ENCODE measurements at places on chromosomes 2 and 18.

DNA sequence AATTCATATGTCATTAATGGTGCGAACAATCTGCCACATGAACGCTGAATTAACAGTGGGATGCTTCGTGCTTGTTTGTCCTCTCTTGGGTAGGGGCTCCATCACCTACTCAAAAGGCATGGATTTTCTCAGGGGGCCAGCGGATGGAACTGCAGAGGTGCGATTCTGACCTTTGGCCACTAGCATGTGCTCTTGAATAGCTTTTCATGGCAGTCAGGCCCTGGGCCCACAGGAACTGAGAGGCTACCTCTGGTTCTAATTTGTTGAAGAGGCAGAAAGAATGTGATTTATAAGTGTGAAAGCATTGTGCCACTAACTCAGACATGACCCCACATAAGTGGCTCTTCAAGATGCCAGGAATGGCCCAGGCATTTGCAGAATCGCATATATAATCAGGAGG, 283.2 kb downstream of the INSIG2 start:
- DNase-seq, result peak; percentile 66

DNA sequence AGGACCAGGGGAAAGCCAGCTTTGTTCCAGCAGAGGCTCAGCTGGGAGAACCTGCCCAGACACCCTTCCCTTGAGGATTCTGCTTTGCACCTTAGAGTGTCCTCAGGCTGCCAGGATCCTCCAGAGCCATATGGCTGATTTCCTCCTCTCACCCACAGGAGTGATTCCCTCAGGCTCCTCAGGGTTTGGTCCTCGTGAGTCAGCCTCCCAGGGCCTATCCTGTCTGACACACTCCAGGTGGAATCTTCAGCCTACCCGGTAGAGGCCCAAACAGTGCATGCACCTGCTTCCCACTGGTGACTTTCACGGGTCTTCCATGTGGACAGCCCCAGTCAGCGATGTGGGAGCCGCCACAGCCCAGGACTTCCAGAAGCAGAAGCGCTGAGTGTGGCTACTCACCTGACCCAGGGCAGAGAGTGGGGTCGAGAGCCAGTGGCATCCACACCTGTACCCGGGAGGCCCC, 73.3 kb downstream of the TFCP2L1 start:
- no peak for DNase-seq

GRCh38 chr2:196391149-196391479, 219.7 kb upstream of the STK17B start:
- no peak for DNase-seq

GRCh38 chr2:66134138-66134701, 300.7 kb upstream of the MEIS1 start:
- DNase-seq, result no peak

GRCh38 chr2:23553561-23553960, 168.6 kb downstream of the KLHL29 start:
- DNase-seq, result no peak

GRCh38 chr2:7609556-7609955, 692.3 kb downstream of the RNF144A start:
- DNase-seq, result no peak

DNA sequence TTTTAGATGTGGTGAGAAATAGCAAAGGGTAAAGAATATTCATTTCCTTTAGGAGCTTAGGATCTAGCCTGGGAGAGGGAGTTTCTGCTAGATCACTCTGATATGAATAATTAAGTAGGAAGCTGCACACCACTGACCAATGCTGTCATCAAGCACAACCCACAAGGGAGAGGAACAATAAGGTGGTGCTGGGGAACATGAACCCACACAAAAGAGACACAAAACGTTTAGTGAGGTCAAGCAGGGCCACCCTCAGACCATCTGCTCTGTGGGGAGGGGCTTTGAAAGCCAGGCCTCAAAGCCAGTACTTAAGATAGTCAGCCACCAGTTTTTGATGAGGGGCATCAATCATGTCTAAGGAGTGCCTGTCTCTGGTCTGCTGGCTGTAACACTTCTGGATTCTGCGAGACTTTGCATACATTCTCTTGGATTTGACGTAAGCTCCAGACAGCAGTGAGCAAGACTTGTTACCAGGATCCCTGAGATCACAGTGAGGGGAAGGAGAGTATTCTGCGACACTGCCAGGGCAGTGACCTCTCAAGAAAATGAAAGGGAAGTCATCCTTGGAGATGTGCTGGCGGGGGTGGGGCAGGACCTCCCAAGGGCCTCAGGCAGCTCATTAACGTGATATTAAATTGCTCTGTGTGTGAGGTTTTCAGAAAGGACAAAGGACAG, 127.0 kb downstream of the CCBE1 start:
- peak; percentile 84 for DNase-seq

DNA sequence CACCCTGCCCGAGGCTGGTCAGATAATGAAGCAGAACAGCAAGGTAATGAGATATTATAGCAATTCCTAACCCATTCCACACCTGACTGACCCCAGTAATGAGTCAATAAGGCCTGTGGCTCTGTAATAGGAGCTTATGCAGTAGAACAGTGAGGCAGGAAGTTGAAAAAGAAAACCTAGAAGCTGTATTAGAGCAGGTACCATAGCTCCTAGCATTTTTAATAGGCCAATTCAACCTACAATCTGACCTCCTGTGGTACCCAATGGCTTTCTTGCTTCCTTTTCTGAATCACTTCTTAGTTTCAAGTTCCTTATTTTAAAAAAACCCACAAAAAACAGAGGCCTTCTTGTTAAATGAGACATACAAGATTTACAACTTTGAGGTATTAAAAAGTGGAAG, 43.6 kb upstream of the MAP2 start:
- DNase-seq, result no peak

DNA sequence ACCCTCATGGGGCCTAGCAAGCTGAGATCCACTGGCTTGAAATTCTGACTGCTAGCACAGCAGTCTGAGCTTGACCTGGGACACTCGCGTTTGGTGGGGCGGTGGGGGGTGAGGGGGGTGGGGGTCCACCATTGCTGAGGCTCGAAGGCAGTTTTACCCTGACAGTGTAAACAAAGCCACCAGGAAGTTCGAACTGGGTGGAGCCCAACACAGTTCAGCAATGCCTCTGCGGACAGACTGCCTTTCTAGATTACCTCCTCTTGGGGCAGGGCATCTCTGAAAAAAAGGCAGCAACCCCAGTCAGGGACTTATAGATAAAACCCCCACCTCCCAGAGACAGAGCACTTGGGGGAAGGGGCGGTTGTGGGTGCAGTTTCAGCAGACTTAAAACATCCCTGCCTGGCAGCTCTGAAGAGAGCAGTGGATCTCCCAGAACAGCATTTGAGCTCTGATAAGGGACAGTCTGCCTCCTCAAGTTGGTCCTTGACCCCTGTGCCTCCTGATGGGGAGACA, 149.7 kb upstream of the TANK start:
- peak; percentile 22 for DNase-seq

- no peak for DNase-seq
Measured at GRCh38 chr2:42568401-42569115, at the start of gene MTA3. Gene MTA3 (plus strand): TSS chr2:42568632. CDS start chr2:42568746, 114 bp downstream.

DNA sequence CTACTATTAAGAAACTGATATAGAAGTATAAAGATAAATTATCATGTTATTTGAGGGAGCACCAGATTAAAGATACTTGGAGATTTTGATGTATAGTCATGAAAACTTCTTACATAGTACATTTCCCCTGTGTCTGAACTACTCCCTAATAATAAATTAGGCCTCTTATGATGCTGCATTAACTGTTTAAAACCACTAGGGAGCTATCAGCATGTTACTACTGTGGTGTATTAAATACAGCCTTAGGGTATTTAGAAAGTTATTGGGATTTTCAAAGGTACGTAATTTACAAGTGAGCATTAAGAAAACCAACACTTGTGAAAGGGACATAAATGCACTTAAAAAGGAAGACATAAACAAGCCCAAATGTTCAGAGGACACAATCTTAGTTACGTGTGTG, 714.0 kb downstream of the EPHA4 start:
- no peak for DNase-seq

DNA sequence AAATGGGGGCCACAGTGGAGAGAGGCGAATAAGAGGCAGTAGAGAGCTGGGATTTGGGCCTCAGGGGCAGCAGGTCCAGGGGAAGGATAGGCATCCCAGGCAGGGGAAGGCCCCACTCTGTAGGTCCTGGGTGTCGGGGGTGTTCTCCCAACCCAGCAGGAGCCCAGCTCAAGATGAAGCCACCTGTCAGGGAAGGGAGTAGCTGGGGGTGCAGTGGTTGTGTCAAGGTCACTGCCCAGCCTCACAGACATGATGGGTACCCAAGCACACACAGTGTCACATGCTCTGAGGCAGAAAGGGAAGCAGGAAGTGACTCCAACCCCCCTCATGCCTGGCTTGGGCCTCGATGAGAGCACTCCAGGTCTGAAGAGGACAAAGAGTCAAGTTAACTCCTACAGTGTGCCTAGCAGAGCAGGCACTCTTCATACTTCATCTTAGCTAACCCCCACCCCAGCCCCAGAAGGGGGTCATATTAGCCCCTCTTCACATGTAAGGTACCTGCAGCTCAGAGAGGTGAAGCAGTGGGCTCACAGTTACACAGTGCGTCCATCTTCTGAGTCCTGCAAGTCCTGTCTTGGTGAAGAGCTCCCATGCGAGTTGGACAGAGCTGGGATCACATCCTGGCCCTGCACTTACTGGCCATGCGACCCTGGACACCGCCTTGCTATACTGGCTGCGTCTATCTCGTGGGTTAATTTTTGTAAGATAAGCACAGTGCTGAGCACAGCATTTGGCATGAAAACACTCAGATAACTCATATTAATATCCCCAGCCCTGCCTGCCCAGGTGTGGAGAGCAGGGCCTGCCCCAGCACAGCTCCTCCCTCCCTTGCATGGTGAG, 72.6 kb upstream of the DAPL1 start:
- no peak for DNase-seq

GRCh38 chr2:34825686-34826085, 1226.6 kb upstream of the FAM98A start:
- no peak for DNase-seq

- DNase-seq, result no peak
Measured at GRCh38 chr2:145119225-145119624, 599.3 kb upstream of the ZEB2 start.

GRCh38 chr2:40213619-40214018, 238.3 kb downstream of the SLC8A1 start:
- DNase-seq, result no peak

- DNase-seq, result no peak
Measured at GRCh38 chr2:63494968-63495367, 93.3 kb downstream of the WDPCP start.

- DNase-seq, result no peak
Measured at GRCh38 chr2:236861196-236861875, 224.4 kb upstream of the COPS8 start.

DNA sequence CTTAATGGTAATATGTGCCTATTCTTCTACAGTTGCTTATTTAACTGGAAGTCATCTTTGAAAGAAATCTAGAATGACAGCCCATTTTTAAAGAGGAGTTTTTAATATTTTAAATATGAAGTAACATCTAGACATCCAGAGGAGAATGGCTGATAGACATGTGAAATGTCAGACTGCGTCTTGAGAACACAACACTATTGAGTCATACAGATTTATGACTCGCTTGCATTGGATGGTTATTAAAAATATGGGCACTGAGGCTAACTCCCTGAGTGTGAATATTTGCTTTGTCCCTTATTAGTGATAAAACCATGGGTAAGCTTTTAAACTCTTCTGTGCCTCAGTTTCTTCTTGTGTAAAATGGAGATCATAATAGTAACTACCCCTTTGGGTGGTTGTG, 22.9 kb downstream of the TDRD15 start:
- no peak for DNase-seq

DNA sequence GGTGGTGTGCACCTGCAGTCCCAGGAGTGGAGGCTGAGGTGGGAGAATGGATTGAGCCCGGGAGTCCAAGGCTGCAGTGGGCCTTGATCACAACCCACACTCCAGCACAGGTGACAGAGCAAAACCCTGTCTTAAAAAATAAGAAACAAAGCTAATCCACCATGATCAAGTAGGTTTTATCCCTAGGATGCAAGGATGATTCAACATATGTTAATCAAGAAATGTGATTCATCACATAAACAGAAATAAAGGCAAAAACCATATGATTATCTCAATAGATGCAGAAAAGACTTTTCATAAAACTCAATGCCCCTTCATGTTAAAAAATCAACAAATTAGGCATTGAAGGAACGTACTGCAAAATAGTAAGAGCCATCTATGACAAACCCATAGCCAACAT, 58.1 kb downstream of the CCBE1 start:
- no peak for DNase-seq

DNA sequence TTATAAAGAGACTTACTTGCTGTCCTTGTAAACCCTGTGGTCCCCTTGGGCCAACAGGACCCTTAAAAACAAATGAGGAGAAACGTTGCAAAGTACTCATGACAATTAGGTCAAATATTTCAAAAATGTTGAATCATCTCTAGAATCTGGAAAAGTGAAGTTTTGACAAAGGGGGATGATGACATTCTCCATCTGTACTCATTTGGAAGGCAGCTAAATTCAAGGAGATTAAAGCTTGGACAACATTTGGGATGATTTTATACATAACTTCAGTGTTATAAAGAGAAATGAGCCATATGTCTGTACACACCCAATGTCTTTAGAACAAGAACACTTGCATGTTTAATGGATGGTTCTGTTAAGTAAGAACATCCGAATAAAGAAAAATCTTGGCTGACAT, 92.9 kb downstream of the COL5A2 start:
- no peak for DNase-seq

GRCh38 chr18:37335409-37335736, 230.2 kb downstream of the CELF4 start:
- DNase-seq, result peak; percentile 56

DNA sequence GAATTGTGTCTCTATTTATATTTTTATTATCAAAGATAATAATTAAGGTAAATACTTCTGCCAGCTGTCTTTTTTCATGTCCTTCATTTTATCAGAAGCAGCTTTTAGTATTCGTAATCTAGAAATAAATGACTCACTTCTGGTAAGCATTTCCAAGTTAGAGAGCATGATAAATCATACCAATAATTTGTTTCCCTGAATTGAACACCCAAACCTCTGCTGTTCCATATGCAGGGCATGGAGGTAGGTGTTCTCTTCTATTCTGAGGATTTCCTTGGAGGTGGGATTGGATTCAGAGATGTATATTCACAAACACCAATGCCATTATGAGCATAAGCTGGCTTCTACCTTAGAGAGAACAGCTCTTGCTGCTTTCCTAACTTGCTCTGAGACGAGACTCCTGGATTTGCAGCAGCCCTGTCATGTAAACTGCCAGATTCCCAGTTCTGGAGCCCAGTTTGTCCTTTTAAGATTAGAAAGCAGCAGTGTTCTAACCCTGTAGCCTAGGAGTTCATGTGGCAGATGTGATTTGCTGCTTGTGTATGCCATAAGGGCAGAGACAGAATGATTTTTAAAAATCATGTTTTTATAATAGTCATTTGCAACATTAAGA, 47.5 kb downstream of the SKA1 start:
- DNase-seq, result no peak

GRCh38 chr2:6384341-6384740, 481.4 kb downstream of the CMPK2 start:
- DNase-seq, result no peak

GRCh38 chr18:76212960-76213359, 282.1 kb downstream of the ZNF516 start:
- DNase-seq, result no peak

Measured in ELF-1 (cell line).